Stimulated activated CD4-positive, alpha-beta T cell treated with anti-CD3 and anti-CD28 coated beads, Interleukin-1b, Interleukin-23, amount 100 ng/mL, for 24 hours (primary cell): ENCODE measurements at places on chromosomes 2 and 18.
A peak's percentile ranks its signal among the peaks of the same experiment; 100 is the strongest.

DNA sequence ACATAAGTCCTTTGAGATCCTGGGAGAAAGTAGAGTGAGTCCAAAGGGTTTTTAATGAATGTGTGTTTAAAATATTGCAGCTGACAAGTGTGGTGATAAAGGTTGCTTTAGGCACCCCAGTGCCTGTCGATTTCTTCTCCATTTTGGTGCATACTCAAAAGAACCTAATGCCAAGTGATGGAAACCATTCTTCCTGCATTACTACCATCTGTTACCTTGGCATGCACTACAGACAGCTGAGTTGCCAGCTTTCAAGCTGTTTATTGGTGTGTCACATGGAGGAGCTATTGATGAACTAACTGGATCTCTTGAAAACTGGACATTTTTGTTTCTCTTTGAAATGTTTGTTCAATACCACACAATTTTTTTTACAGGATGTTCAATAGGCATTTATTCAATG is 350.0 kb downstream of the AKAIN1 start:
- no peak for DNase-seq

DNA sequence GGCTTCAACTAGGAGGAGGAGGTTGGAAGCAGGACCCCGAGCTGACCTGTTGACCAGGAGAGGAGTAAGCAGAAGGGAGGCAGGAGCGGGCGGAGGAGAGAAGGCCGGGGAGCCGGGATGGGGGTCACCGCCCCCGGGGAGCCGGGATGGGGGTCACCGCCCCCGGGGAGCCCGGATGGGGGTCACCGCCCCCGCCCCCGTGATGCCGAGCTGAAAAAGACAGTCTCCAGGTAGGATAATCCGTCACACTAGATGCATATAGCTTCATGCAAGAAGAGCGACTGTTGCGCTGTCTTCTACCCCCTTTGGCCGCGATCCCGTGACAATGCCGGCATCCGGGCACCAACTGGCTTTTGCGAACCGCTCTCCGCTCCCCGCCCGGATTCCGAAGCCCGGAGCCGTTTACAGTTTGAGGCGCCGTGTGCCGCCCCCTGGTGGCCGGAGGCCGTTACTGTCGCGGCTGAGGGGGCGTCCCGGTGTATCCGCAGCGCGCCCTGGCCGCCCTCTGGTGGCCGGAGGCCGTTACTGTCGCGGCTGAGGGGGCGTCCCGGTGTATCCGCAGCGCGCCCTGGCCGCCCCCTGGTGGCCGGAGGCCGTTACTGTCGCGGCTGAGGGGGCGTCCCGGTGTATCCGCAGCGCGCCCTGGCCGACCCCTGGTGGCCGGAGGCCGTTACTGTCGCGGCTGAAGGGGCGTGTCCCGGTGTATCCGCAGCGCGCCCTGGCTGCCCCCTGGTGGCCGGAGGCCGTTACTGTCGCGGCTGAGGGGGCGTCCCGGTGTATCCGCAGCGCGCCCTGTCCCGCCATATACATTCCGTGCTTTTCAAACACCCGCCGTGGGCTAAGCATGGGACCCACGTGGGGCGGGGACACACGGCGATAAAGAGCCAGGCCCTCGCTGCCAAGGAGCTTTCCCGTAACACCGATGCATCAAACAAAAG is 89.6 kb downstream of the ACTR3 start:
- peak; percentile 44 for DNase-seq

- no peak for DNase-seq
Measured at GRCh38 chr18:74284980-74285355, 6.8 kb downstream of the CYB5A start.

DNA sequence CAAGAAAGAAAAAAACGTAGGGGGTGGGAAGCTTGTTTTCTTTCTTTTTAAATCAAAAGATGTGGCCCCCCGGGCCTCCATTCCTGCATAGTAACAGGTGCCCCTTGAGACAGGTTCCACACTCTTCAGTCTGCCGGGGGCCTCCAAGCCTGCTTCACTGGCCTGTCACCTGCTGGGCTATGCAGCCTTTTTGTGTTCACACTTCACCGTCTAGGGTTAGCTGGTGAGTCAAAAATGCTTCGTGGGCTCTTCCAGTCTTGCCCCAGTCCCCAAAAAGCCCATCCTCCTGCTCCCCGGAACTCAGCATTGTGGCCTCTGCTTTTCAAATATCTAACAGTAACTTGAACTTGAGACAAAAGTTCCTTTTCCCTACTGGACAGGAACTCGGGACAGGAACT is 67.9 kb downstream of the POLR1A start:
- DNase-seq: no peak

DNA sequence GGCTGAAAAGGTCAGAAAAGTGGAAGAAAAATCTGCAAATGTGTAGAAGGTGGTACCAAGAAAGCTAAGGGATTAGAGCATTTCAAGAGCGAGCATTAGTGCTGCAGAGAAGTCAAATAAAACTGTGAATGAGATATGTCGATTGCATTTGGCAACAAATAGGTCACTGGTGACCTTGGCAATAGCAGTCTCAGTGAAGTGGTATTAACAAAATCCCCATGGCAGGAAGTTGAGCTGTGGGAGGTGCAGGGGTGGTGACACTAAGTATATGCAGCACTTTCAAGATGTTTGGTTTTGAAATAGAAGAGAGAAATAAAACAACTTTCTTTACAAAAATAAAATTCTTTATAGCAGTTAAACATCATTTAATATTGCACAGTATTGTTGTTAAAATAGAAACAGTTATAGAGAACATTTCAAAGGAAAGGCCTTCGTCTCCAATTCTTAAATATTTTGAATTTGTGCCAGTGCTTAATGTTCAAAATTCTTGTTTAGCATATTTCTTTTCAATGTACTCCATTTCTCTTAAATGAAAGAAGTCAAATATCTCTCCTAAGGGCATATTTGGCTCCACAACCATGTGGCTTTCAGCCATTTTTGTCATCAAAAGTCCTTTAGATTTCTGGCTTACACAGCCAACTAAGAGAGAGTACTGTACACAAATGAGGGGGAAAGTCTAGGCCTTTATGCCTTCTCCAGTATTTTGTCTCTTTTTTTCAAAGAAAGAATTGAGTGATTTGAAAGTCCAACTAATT is 443.0 kb upstream of the MMADHC start:
- DNase-seq: no peak

DNA sequence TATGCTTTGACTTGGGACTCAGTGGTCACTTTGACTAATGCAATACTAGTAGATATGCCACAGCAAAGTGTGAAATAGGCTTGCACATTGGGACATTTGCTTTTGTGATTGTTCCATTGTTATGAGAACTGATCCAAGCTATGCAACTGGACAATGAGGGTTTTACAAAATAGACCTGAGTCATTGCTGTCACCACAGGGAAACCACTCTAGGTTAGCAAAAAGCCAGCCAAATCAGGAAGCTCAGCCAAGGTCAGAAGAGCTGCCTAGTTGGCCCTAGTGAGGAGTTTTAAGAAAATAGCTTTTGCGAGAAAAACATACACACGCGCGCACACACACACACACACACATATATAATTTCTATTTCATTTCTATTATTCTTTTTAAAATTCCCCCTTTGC is 452.4 kb upstream of the CDH7 start:
- DNase-seq: no peak

- DNase-seq: no peak
Measured at GRCh38 chr2:39871291-39871761, 92.3 kb upstream of the THUMPD2 start.

- no peak for DNase-seq
Measured at GRCh38 chr2:130823886-130824491, 12.7 kb upstream of the ARHGEF4 start.

DNA sequence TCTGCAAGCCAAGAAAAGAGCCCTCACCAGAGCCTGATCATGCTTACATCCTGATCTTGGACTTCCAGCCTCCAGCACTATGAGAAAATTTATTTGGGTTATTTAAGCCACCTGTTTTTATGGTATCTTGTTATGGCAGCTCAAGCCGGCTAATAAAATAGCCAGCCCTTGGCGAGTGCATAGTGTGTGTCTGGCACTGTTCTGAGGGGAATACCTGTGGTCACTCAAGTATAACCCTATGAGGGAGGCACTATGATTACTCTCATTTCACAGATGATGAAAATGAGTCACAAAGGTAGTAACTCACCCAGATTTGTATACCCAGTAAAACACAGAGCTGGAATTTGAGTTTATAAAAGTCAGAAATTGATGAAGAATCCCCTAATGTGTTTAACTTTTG is 556.9 kb upstream of the SETBP1 start:
- no peak for DNase-seq

DNA sequence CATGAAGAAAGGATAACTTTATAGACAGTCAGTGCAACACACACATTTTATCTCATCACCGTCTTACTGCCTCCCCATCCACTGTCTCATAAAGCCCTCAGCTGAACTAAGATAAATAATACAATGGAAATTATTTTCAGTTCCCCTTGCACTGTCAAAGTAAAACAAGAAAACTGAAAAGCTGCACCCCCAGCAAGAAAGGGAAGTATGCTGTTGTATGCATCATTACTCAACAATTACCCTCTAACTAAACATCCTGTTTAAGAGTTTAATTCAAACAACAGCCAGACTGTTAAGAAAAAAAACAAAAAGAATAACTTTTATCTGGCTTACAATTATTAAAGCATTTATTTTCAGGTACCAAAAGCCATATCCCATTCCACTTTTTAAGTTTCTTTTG is 25.0 kb downstream of the MPPE1 start:
- DNase-seq: no peak

GRCh38 chr2:56313500-56313921 is 129.7 kb downstream of the CCDC85A start:
- DNase-seq: no peak

- no peak for DNase-seq
Measured at GRCh38 chr2:102826904-102827303, 65.1 kb downstream of the TMEM182 start.

GRCh38 chr2:101762451-101763171 is 65.1 kb downstream of the MAP4K4 start:
- no peak for DNase-seq

- DNase-seq: no peak
Measured at GRCh38 chr2:17104454-17104853, 413.8 kb downstream of the RAD51AP2 start.

DNA sequence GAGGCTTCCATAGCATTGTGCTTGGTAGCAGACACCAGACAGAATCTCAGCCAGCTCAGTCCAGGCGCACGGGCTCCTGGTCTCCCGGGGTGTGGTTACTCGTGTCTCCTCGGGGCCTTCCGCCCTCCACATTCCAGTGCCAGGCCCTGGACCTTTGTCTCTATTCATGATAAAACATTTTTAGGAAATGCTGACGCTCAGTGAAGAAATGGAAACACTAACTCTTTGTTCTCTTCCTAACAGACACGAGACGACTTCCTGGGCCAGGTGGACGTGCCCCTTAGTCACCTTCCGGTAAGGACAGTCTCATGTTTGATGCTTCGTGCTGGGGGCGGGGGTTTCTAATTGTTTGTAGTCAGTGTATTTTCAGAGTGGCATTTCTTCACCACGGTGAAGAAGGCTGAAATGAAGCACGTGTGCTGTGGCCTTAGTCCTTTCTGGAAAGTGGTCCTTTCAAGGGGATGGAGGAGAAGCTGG is 271.8 kb downstream of the NEDD4L start:
- DNase-seq: no peak

DNA sequence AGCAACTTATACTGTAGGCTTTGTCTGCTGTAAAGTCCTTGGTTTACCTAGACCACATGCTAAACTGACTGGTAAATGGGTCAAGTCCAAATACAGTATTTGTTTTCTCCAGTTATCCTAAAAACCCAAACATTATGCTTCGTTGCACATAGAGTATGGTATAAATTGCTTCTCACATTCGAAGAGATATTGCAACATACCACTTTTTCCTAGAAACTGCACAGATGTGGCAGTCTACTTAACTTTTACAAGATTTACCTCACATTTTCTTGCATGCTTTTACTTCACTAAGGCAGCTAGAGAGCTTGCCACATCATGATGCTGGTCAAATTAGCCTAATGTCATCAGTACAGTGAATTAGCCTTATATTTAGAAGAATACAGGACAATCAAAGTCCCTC is 66.0 kb upstream of the SCN7A start:
- no peak for DNase-seq

- DNase-seq: no peak
Measured at GRCh38 chr2:56739413-56739812, 555.6 kb downstream of the CCDC85A start.

DNA sequence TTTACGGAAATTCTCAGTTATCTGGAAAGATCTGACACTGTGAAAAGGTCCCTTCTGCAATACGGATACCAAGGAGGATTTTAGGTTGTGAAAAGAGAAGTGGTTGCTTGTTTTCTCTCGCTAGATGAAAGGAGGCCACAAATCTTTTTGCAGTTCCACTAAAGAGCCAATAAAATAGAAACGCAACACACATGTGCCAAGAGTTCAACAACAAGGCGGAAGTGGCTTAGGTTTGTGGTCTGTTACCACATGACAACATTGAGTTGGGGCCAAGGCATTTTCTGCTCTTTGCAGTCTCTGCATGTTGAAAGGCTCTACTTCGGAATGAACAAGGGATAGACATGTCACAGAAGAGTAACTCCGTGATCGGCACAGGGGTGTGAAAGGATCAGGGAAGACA is 115.7 kb upstream of the OSR1 start:
- peak; percentile 1 for DNase-seq

- no peak for DNase-seq
Measured at GRCh38 chr18:6449213-6449612, 34.5 kb upstream of the L3MBTL4 start.

GRCh38 chr18:8890957-8891464 is 185.7 kb downstream of the MTCL1 start:
- no peak for DNase-seq

DNA sequence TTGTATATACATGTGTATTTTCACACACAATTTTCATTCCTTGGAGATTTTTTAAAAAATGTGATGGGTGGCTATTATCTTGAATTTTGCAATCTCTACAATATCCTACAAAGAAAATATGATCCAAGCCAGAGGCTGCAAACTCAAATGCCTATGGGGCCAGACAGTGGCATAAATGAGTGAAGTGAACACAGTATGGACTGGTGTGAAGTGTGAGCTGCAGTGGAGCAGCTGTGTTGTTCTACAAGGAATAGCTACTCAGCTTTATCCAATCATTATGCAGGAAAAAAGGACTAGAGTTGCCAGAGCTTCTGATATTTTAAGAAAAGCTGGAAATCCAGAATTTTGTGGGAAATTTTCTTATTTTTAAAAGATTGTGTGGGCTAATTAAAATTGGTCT is 62.1 kb downstream of the ARHGEF33 start:
- DNase-seq: no peak
